ENCODE measurements at places on chromosomes 3 and 15.

DNA sequence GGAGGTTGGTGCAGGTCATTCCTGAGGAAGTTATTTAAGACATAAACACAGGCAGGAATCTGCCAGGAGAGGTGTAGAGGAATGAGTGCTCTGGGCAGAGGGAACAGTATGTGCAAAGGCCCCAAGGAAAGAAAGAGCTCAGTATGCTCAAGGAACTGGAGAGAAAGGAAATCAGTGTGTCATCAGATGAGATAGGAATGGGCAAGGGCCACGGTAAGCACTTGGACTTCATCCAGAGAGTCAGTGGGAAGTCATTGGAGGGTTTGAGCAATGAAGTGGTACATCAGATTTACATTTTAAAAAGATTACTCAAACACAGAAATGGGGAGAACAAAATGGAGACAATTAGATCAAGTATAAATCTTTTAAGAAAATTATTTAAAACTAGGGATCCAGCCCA is 272.2 kb downstream of the ADAMTSL3 start:
- DNase-seq: no peak

DNA sequence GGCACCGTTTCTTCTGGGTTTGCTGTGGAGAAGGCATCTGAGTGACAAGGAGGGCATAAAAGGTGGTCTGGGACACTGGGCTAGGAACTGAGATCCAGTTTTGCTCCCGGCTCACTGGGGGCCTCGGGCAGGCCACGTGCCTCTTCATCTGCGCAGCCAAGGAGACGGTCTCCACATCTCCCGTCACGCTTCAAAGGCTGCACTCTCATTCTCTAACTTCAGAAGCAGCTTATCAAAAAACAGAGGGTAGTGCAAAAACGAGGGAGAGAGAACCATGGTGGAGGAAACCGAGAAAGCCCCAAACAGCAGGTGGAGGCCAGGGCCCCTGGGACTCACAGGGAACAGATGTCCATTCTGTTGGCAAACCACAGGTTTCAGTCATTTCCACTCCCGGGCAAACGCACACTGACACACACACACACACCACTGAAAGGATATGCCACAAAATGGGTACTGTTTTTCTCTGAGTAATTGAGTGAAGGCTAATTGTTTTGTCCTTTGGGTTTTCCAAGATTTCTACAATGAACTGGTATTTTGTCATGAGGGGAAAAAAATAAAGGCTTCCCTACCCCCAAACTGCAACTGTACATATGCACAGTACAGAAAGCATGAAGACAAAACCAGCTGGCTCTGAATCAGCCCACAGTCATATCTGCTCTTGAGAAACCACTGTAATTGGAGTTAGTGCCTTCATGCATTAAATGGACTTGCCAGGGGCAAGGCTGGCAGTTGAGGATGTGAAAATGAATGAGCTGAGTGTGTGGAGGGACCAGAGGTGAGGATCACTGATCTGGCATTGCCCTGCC is 71.9 kb downstream of the MGLL start:
- DNase-seq: no peak

DNA sequence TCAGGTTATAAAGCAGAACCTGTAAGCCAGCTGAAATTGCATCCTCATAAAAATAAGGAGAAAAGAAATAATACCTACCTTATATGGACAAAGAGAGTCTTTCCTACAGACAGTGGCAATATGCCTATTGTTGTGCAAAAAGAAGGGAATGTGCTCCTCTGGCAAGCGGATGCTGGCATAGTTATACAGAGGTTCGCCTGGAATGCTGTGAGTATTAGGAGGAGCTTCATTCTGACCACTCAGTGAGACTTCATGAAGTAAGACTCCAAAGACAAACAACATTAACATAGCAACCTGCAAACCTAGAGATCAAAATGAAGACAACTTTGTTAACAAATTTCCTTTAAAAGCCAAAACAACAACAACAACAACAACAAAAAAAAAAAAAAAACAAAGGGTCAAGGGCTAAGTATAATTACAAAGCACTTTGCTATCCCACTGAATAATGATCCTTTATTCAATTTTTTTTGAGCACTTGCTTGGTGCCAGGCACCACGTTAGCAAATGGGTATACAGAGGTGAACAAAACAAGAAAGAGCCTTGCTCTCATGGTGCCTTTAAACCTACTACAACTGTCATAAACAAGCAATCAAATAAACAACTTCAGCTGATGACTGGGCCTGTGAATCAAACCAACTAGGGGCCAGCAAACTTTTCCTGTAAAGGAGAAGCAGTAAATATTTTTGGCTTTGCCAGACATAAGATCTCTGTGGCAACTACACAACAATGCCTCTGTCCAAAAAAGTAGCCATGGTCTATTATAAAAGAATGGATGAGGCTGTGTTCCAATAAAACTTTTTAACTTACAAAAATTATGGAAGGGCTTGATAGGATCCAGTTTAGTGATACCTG is 3.7 kb downstream of the EOGT start:
- no peak for DNase-seq

DNA sequence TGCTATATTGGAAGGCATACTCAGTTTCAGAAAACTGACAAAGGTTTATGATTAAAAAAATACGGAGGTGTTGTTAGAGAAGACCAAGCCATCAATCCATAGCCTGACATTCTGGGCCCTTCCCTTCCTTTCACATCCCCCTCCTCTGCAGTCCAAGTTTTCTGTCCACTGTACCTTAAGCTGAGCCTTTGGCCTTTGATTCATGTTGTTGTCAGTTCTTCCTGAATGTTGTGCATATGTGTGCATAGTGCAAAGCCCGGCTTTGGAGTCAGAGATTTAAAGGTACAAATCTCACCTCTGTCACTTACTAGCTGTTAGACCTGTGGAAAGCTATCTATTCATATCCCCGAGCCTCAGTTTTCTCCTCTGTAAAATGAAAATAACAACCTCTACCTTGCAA is 104.9 kb upstream of the AGBL1 start:
- DNase-seq: no peak

GRCh38 chr3:11601446-11602238 is 42.1 kb downstream of the VGLL4 start:
- DNase-seq: no peak

DNA sequence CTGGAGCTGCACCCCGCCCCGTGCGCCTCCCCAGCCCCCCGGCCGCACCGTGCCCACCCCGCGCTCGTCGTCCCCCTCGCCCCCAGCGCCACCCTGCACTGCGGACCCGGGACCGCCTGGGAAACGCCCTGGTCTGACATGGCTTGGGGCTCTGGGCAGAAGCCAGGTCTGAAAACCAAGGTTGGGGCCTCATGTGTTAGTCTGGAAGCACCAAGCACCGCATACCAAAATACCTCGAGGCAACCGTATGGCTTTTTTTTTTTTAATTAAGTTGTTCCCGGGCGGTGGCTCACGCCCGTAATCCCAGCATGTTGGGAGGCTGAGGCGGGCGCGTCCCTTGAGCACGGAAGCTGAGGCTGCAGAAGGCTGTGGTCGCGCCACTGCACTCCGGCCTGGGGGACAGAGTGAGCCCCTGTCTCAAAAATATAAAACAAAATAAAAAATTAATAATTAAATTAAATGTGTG is 91.5 kb upstream of the CHD2 start:
- DNase-seq: peak; percentile 24

DNA sequence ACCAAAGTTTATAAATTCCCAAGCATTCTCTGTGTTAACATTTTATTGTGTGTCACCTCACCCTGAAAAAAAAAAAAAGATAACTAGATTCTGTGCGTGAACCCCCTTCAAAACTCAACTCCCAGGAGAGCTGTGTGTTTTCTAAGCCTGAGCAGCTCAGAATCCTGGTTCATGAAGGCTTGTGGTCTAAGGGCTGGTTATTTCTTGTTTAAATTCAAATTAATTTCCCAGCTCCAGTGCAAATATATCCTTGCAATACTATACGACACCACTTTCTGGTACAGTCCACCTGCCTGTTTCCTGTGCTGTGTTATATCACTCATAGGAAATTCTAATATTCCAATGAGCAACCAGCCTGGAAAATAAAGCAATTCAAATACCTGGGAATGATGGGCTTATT is 23.4 kb upstream of the MYZAP start:
- no peak for DNase-seq

DNA sequence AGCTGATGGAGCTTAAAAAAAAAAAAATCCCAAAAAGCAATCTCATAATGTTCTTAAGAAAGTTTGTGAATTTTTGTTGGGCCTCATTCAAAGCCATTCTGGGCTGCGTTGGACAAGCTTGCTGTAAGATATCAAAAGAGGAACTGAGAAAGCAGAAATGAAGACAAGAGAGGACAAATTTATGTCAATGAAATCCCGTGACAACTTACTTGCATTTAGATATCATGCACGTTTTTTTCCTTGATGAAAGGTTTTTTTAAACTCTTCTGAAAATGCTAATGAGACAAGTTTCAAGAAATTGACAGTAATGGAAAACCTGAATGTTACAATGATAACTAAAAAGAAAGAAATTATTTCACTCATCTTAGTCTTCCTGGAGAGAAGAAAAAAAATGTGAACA is 662.9 kb downstream of the SQOR start:
- DNase-seq: no peak

DNA sequence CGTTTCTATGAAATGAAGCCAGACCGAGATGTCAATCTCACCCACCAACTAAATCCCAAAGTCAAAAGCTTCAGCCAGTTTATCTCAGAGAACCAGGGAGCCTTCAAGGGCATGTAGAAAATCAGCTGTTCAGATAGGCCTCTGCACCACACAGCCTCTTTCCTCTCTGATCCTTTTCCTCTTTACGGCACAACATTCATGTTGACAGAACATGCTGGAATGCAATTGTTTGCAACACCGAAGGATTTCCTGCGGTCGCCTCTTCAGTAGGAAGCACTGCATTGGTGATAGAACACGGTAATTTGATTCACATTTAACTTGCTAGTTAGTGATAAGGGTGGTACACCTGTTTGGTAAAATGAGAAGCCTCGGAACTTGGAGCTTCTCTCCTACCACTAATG is 41.9 kb upstream of the TRA2B start:
- no peak for DNase-seq

DNA sequence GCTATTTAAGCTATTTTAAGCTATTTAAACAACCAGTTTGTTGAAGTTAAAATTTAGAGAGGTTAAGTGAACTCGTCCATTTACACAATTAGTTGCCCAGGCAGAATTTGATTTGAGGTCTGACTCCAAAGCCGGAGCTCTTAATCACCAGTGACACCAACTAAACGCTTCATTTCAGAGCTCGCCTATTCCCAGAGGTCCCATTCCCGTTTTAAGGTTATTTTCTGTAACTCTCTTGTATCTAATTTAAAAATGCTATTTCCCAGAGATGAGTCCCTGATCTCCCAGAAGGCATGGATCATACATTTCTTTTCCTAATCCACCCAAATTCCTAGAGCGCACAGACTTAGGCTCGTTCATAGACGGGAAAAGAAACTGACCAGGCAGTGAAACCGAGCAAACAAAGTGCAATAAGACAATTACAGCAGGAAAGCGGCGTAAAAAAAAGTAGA is 904 bp upstream of the MCTP2 start:
- DNase-seq: no peak

DNA sequence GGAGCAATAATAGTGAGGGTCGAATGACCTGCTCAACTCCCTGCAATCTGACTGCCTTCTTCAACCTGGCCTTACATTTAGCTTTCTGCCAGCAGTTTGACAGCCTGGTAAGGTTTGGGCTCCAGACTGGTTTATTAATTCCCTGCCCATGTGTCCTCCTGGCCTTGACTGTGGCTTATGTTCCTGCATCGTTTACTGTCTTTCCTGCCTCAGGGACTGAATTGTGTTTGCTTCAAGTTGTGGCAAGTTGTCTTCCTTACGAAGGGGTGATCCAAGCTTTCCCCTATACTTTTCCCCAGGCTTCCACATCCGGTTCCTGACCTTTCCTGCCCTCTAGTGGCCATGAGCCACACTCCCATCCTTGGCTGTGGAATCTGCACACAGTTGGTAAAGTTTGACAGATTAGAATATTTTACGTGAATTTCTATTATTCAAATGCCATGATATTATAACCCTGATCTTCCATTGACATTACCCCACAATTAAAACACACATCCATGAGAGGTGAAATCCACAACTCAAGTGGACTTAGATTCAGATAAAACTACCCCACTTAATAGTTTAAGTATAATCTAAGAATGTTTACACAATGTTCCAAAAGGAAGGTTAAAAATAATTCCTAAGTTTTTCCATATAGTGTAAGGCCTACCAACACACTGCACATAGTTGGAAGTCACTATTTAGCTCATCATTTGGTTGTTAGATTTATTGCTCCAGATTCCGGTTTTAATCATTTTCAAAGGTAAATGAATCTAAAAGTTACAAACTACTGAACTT is 95.7 kb downstream of the NEDD4 start:
- no peak for DNase-seq

DNA sequence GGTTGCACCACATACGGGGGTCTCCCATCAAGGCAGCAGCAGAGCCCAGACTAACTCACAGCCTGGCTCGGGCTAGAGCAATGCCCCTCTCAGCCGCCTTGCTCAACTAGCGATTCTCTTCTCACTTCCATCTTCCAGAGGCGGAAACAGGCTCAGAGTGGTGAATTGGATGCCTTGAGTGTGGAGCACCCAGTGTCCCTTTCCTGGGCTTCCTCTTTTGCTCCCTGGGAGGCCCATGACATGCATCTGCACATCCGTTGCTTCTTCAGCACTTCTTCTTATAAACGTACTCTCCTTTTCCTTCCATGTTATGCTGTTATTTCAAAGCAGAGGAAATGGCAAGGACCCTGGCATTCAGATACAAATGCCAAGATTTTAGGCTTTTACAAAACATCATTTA is 2.1 kb upstream of the IQSEC1 start:
- DNase-seq: no peak

GRCh38 chr15:29692527-29692926 is 129.7 kb downstream of the TJP1 start:
- no peak for DNase-seq

GRCh38 chr3:164677317-164677716 is 401.0 kb downstream of the SI start:
- no peak for DNase-seq

DNA sequence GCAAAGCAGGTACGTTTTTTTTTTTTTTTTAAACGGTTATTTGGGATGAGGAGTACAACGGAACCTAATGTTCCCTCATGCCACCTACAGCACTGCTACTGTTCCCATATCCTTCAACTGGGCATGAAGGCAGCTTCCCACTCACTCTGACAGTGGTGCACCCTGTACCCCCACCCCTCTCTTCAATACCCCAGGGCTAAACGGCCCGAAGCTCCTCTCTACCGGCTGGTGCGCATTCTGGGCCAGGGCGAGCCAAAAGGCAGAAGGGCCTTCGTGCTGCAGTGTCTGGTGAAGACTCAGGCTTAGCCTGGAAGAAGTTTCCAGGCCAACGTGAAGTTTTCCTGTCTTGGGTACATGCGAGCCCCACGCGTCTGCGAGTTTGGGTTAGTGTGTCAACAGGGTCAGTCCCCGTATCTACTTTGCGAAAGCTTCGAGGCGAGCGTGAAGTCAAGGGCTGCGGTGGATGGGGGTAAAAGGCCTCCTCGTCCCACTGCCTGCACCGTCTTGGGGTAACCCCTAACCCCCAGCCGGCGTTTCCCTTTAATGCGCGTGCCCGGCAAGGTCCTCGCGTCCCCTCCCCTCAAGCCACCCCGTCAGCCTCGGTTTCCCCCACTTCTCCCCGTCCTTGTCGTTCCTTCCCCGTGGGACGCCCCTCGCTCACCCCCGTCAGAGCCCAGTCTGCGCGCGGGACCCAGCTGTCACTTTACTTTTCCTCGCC is 765 bp upstream of the UBE2E2 start:
- DNase-seq: peak; percentile 2
